ENCODE measurements at places on chromosomes 4 and X.
A peak's percentile ranks its signal among the peaks of the same experiment; 100 is the strongest.

DNA sequence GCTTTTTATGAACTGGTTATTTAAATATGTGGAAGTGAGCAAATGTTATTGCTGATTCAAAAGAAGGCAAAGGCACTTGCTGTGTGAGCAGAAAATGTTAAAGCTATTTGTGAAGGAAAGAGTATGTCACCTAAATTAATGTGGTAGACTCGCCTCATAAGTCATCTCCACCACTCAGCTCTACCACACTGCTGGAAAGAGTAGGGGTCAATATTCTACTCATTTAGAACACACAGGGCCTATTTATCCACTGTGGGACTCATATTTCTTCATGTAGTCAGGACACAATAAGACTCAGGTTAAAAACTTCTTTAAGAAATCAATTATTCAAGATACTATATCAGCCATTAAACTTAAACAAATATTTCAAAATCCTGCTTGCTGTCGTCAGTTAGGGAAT lies 106.5 kb downstream of the SLC7A11 start:
- no peak for DNase-seq

GRCh38 chrX:149688552-149688951 lies 23.3 kb upstream of the MAGEA11 start:
- DNase-seq, result no peak

DNA sequence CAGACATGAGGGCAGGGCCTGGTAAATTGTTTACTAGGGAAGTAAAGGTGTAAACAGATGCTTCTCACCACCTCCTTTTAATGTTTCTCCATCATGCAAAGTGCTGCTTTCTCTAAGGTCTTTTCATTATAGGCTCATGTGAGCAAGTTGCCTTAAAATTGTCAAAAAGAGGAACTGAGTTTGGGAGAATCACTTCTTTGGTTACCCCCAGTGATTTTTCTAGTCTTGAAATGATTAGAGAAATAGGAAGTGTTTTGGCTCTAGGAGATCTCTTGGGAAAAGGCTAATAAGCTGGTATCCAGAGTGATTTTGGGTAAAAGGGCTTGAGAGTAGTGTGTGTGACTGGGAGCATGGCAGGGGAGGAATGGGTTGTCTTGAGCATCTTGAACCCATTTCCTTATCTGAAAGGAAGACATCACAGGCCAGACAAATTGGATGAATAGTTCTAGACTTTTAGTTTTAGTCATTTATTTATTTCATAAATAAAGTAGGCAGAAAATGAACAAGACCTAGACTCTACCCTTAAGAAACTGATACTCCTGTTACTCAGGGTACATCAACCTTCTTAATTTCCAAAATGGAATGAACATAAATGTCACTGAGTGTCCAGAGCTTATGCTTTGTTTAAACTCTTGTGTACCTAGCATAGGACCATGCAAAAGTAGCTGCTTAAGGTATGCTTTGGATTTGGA lies 14.2 kb downstream of the GRPR start:
- DNase-seq, result no peak

GRCh38 chrX:25012793-25013631 lies 2.8 kb downstream of the ARX start:
- no peak for DNase-seq

DNA sequence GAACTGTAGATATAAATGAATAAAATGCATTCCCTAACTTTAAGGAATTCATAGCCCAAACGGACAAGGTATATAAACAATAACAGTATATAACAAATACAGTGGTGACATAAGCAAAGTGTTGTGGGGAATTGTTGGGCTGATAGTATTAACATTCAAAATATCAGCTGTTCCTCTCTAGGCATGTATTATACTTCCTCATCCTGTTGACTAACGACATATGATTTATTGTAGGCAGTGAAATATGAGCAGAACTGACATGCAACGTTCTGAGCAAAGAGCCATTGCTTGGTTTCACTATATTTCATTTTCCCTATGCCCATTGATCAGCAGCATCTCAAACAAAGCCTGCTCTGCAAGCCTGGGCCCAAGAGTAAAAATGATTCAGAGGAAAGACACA lies 143.9 kb downstream of the PTCHD1 start:
- DNase-seq, result no peak

DNA sequence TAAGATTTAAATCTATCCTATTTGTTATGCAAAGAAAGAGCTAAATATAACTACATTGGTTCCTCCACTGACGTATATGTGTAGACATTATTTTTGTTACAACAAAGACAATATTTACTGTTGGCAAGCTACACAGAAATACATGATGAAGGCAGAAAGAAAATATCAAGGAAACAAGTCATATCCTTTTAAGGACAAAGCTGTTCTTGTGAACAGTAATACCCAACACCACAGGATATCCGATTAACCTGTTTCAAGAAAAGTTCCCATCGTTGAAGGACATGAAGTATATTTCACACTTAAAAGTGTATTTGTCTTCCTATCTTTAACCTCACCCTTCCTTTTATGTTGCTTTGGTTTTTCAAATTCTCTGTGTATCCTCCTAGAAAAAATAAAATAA lies 235.8 kb upstream of the AADAT start:
- DNase-seq, result no peak

GRCh38 chrX:140918398-140919038 lies 83.9 kb upstream of the SPANXB1 start:
- DNase-seq, result peak; percentile 62

GRCh38 chr4:90211174-90211573 lies 84.0 kb downstream of the CCSER1 start:
- DNase-seq, result no peak

DNA sequence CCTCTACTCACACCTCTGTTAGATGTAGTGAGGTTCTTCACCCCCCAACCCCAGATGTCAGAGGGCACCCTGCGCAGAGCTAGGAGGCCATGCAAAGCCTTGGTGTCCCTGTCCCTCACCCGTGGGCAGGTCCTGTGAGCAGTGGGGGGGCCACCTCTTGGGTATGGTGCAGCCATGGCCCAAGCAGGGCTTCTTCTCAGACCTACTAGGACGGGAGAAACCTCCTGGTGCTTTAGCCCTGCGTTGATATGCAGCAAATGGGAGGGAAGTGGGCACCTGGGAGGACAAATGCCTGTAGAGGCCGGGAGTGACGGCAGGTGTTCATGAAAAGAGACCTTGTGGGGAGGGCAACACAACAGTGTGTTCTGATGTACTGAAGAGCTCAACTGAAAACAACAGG lies 38.5 kb upstream of the MSANTD1 start:
- no peak for DNase-seq

DNA sequence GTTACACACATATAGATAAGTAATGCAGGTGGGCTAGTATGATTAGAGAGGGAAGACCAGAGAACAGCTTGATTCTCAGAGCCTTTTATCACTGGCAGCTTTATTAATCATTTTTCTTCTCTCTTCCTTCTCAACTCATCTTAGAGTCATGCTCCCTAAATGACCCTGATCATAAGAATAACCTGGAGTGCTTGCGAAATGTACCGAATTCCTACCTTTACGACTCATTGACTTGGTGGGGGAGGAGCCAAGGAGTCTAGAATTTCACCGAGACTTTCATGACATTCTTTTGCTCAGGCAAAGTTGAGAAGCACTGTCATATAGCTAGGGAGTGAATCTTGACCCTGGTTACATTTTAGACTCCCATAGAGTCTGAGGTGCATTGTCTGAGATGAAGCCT lies 298.9 kb upstream of the PUDP start:
- no peak for DNase-seq

DNA sequence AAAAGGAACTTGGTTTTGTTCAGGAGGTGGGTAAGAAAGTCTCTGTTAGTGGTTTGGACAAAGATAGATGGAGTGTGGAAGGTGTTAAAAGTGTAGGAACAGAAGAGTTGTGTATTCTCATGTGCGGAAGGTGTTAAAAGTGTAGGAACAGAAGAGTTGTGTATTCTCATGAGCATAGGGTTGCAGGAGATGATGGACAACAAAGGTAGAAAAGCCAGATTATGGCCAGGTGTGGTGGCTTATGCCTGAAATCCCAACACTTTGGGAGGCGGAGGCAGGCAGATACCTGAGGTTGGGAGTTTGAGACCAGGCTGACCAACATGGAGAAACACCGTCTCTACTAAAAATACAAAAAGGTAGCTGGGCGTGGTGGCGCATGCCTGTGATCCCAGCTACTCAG lies 2.5 kb downstream of the RPL34 start:
- DNase-seq, result no peak

DNA sequence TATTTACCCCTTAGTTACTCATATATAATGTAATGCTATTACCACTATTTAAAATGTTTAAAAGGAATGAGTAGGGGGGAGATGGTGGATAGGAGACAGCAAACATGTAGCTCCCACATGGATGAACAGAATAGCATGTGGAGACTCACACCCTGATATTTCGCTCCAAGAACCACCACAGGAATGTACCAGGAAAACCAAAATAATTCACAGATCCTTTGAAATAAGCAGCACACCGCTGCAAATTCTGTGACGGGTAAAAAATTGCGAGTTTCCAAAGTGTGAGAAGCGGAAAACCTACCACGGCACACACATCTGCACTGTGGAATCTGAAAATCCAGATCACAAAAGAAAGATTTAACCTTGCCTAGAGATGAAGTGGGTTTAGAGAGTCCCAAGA lies 428.2 kb downstream of the TLL1 start:
- DNase-seq, result no peak

DNA sequence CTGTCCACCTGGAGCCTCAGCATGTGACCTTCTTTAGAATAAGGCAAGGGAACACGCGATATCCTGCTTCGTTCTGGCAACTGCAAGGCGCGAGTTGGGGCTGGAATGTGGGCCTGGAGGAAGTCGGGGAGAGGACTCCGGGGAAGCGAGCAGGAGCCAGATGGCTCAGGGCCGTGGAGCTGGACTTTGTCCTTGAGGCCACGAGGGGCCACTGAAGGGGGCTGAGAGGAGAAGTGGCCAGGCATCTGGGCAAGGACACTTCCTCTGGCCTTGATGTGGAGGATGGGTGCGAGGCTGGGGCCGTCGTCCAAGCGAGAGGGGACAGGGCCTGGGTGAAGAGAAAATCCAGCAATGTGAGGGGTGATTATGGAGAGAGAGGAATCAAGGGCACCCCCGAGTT lies 12.2 kb upstream of the DUSP9 start:
- DNase-seq, result no peak

GRCh38 chr4:33780952-33781791 lies 2463.1 kb downstream of the ARAP2 start:
- no peak for DNase-seq

DNA sequence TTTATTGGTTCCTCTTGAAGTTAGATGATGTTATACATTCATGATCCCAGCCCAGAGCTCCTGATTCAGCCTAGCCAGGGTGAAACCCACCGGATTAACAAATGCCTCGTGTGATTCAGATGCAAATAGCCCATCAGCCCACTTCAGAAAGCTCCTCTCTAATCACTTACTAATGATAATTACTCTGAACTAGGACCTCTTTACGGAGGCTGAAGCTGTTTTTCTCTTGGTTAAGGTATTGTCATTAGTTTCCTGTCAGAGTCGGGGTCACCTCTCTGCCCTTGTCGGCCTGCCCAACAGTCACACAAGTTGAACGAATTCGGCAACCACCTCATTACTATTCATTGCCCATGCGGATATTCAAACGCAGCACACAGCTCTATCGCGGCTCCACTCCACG lies 36.6 kb downstream of the ZFP42 start:
- DNase-seq, result no peak

DNA sequence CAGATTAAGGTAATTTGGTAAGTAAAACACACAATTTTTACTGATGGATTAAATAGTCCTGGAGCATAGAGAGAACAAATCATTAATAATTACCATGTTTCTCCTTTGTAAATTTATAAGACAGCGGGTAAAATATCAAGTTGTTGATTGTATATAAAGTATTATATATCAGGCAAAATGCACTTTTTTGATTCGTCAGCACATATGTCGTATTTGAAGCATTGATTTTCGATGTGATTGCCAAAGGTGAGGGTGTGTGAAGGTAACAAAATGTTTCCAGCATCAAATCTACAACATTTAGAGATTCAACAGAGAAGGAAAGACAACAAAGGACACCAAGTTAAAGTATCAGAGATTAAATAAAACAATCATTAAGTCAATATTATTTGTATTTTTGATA lies 1437.8 kb upstream of the ADGRL3 start:
- DNase-seq, result no peak

DNA sequence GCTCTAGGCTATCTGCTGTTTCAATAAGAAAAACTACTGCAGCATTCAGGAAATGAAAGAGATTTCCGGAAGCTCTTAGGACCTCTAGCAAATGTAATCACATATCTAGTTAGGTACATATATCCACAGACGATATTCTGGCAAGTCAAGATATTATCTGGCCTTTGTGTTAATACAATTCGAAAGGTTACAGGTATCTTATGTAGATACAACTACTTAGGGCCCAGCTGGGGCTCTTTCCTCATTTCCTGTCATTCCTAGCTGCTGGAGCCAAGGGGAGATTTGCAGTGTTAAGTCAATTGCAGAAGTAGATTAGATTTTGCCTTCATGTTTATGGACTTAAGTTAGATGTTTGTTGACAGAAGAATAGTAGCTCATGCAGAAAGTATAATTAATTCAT lies 299.5 kb downstream of the ARHGAP24 start:
- DNase-seq, result no peak

DNA sequence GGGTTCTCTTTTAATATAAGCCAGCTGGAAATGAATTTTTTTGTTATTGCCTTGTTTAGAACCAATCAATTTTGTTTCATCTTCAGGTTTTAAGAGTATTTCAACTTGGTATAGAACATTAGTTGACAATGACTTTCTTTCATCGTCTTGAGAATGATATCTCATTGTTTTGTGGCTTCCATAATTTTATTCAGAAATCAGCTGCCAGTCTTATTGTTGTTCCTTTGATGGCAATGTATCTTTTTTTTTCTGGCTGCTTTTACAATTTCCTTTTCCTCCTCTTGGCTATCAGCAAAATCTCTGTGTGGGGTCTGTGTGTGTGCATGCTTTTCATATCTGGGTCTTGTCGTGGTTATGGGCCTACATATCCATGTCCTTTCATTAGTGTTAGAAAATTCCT lies 1536.4 kb upstream of the TENM3 start:
- no peak for DNase-seq

- DNase-seq, result peak; percentile 27
Observed at GRCh38 chrX:49272421-49272820, 2.8 kb downstream of the PPP1R3F start.

Data from central memory CD4-positive, alpha-beta T cell (primary cell).